Right atrium auricular region (tissue), 2 donors: ENCODE measurements at places on chromosomes 6 and 20.
A peak's percentile ranks its signal among the peaks of the same experiment; 100 is the strongest.

GRCh38 chr6:145815309-145816274 lies 997 bp upstream of the FBXO30 start:
- no peaks in the 10 kb centered on the region for H3K4me1 ChIP-seq
- peak overlapping the region; percentile 67 for H3K4me3 ChIP-seq
- no peaks in the 10 kb centered on the region for H3K36me3 ChIP-seq
- H3K27ac ChIP-seq: peak overlapping the region; percentile 93
- no peaks in the 10 kb centered on the region for H3K27me3 ChIP-seq
- no peak for DNase-seq

- no peaks in the 10 kb centered on the region for H3K4me1 ChIP-seq
- H3K4me3 ChIP-seq: no peak overlapping the region
- no peaks in the 10 kb centered on the region for H3K36me3 ChIP-seq
- no peak for DNase-seq
These were observed 49.4 kb upstream of the FNDC1 start for GRCh38 chr6:159119791-159120190.

- DNase-seq: no peak
- peak overlapping the region; percentile 7 for H3K27ac ChIP-seq
- H3K4me3 ChIP-seq: peak overlapping the region; percentile 29
- H3K36me3 ChIP-seq: no peaks in the 10 kb centered on the region
These were observed 577 bp upstream of the SLC24A3 start for GRCh38 chr20:19211661-19212468.

DNA sequence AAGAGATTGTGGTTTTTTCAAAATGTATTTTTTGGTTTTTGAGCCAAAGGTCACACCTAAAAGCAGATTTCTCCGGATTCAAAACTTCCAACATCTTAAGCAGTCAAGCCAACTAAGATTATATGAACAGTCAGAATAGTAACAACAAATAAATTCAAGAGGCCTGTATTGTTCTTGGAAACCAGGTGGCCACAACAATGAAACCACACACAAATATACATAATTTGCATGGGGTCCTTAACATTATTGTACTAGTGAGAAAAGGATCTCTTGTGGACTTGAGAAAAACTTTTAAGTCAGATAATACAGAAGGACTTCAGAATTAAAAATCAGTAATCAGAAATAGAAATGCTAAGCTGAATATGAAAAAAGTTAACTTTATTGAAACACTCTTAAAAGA lies 40.6 kb downstream of the NOL7 start:
- H3K4me3 ChIP-seq: no peak overlapping the region
- H3K27me3 ChIP-seq: no peaks in the 10 kb centered on the region
- H3K36me3 ChIP-seq: peaks cover 4% of the 10 kb centered on the region

GRCh38 chr6:113246186-113246585 lies 611.0 kb upstream of the MARCKS start:
- no peak for DNase-seq
- no peaks in the 10 kb centered on the region for H3K36me3 ChIP-seq
- no peaks in the 10 kb centered on the region for H3K27me3 ChIP-seq
- no peaks in the 10 kb centered on the region for H3K4me1 ChIP-seq
- no peak overlapping the region for H3K4me3 ChIP-seq

DNA sequence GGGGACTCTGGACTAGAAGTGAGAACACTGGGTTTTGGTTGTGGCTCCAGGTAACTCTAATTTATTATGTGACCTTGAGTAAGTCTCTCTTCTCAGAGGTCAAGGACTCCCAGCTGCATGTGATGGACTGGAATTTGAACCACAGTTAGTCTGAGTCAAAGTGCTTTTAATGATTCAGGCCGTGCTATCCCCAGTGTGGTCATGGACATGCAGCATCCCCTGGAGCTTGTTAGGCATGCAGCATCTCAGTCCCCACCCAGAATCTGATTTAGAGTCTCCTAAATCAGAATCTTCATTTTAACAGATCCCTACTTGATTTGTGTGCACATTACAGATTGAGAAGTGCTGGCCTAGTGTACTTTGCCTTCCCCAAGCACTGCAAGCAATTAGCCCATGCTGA lies 74.2 kb downstream of the TOX2 start:
- no peaks in the 10 kb centered on the region for H3K36me3 ChIP-seq
- no peak overlapping the region for H3K27ac ChIP-seq
- DNase-seq: peak; percentile 36
- no peaks in the 10 kb centered on the region for H3K27me3 ChIP-seq
- H3K4me1 ChIP-seq: no peaks in the 10 kb centered on the region
- H3K4me3 ChIP-seq: no peak overlapping the region
